NCI-H510A (cell line): ENCODE measurements at places on chromosomes 7 and 10.

- DNase-seq, result no peak
Observed at GRCh38 chr10:3264161-3264761, 91.7 kb upstream of the PITRM1 start.

DNA sequence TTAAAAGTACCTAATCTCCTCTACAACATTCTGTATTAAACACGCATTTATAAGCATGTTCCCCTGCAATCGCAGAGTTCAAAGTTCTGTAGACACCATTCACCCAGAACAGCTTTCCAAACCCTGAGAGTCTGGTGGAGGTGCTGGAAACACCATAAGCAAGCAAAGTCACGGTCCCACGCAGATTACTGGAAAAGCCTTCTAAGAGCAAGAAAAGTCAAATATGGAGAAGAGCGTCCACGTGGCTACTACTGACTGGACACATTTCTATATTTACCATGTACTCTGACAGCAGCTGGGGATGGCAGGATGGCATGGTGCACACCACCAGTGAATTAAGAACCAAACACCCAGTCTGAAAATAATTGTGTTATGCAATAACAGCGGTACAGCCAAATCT lies 97.7 kb downstream of the PARD3 start:
- DNase-seq, result no peak

DNA sequence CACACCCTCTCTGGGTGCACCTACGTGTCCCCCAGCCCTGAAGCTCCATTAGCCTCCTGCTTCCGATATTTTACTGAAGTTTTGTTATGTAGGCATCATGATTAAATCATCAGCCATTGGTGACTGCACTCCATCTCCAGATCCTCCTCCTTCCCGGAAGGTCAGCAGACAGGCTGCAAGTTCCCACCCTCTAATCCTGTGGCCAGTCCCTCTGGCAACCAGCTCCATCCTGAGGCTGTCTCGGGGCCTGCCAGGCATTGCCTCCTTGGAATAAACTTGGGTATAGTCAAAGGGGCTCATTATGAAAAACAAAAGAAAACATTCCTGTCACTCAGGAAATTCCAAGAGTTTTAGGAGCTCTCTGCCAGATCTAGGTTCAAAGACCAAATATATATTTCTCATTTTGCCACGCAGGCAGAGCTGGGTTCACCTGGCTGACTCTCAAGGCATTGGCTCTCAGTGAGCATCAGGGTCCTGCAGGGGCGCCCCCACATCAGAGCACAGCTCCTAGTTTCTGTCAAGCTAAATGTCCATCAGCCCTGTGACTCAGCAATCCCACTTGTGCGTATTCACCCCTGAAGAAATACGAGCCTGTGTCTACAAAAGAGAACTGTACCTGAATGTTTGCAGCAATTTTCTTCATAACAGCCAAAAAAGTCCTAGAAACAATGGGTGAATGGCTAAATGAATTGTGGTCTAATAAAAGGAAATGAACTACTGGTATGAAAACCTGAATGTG lies 27.4 kb upstream of the TMEM72 start:
- DNase-seq, result no peak

DNA sequence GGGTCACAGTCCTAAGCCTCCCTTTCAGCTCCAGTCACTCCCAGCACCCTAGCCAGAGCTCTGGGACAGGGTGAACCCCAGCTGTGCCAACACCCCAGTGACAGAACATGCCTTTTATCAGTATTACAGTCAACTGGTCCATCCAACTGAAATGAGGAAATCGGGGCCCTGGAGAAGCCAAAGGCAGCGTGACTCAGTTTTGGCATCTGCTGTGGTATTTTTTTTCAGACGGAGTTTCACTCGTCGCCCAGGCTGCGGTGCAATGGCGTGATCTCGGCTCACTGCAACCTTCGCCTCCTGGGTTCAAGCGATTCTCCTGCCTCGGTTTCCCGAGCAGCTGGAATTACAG lies 3.4 kb upstream of the CLDN15 start:
- no peak for DNase-seq

GRCh38 chr10:69740126-69740525 lies 61.6 kb upstream of the COL13A1 start:
- DNase-seq, result no peak

GRCh38 chr10:77868523-77868922 lies 58.0 kb downstream of the DLG5 start:
- no peak for DNase-seq

- DNase-seq, result no peak
Observed at GRCh38 chr7:155921086-155921803, 109.0 kb upstream of the SHH start.
